Hematopoietic multipotent progenitor cell treated with erythropoietin and hydrocortisone succinate and interleukin-3 and kit ligand, for 17 days (in vitro differentiated cells): ENCODE measurements at places on chromosomes 2 and 18.

- no peak for DNase-seq
These were observed 68.5 kb downstream of the STPG4 start for GRCh38 chr2:47086571-47086970.

DNA sequence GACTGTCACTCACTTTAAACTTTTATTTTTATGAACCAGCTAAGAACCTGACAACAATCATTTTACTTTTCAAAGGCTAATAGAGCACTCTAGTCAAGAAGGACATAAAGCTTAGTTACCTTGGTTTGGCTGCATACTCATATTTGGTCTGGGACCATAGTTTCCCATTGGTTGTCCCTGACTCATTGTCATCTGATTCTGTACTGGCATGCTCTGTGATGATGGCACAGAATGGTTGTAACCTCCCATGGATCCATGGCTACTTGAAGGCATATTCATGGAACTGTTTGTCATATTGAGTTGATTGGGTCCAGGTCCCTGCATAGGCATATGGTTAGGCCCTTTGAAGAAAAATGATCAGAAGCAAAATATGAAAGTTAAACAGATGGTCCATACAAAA lies 37.9 kb downstream of the SS18 start:
- DNase-seq = no peak

DNA sequence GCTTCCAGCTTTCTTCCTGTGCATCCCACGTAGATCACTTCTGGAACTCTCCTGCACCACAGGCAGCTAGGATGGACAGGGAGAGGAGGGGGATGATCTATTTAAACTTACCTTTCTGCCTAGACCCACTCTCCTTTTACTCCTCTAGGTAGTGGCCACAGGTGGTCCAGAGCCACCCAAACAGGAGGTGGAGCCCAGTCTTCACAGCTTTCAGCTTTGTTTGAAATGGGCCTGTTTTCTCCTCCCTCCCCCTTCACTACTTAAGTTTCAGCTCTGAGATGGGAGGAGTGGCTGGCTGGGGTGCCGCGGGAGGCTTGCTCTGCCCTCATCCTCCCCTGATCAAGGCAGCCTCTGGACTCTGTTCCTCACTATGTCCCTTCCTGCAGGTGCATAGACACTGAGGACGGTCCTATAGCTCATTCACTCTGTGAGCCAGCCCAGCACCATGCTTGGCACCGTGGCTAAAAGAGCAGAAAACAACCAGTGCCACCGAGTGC lies 12.6 kb upstream of the CELF4 start:
- DNase-seq = no peak

DNA sequence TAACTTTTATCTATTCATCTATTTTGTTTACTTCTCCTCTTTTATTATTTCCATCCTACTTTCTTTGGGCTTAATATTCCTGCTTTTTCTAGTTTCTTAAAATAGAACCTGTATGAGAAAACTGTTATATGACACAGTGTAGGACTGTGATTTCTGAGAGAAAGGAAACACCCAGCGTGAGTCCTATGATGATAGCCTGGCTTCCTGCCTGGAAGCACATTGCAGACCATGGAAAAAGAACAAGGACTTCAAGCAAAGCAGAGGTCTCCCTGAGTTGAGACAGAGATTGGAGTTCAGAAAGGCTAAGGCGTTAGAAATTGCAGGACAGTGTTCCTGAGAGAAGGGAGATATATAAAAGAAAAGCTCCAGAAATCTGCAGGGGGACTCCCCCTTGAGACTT lies 7.8 kb downstream of the RBM44 start:
- DNase-seq = no peak

DNA sequence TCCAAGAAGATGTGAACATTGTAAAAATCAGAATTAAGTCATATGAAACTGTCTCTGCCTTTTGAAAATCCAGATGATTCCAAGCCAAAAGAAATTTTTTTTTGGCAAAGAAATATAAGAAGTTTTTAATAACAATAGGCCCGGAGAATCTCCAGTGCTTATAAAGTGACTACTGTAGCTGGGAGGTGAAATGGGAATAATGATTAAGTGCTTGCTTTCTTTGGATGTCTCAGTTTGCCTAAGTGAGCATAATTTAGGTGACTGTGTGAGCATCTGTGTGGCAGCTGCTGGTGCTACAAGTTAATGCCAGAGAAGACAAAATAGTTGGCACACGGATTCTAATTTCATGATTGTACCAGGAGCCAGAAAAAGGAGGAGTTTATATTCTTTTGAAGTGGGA lies 185.0 kb downstream of the LTBP1 start:
- no peak for DNase-seq

DNA sequence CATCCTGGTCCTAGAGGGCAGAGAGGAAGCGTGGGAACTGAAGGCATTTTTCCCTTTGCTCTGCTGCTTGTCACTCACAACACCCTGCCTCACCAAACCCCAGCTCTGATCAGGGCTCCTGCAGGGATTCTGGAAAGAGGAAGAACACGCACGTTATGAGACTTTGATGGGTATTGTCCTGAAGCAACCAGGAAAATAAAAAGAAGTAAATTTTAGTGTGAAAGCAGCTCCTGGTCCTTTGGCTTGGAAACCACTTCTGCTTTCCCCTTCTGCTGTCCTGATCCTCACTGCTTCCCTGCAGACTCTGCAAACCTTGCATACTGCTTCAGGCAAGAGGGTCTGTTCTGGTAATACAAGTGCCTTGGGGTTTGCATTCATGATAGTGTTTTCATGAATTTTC lies 164.1 kb downstream of the SLC8A1 start:
- DNase-seq = no peak

DNA sequence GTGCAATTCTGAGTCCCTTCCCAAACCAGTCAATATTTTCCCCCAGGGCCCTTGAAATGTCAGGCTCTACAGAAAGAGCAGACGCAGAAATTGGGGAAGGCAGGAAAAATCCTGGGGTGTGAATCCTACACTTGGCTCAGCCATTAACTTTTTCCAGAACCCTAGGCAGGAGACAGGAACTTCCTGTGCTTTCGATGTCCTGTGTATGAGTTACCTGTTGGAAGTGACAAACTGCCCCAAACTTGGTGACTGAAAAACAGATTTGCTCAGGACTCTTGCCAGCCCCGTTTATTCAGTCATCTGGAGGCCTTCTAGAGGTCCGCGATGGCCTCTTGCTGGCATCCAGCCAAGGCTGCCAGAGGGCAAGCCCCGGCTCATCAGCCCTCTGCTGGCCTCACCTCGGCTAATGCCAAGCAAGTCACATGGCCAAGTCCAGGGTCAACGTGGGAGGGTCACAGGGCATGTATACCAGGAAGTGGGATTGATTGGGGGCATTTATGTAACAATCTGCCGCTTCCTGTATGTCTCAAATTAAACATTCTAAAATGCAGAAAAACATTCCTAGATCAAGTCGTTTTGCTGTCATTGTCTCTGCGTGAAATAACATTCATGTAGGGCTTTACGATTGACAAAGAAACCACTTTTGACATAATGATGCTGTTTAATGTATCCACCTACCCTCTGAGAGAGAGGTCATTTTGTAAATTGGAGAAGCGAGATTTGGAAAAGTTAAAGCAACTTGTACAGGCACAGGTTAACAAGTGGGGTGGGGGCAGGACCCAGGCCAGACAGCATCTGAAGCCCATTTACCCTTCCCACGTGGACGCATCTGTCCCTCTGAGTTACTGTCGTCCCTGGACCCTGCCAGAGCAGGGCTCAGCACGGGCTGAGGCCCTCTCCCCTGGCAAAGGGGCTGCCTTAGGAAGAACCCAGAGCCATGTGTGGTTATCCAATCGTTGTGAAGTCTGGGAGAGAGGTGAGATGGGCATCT lies 179.4 kb downstream of the INHBB start:
- DNase-seq = no peak

GRCh38 chr2:14635391-14635871 lies 2.9 kb downstream of the LRATD1 start:
- DNase-seq = no peak
